ENCODE measurements at places on chromosomes 2 and 18.

DNA sequence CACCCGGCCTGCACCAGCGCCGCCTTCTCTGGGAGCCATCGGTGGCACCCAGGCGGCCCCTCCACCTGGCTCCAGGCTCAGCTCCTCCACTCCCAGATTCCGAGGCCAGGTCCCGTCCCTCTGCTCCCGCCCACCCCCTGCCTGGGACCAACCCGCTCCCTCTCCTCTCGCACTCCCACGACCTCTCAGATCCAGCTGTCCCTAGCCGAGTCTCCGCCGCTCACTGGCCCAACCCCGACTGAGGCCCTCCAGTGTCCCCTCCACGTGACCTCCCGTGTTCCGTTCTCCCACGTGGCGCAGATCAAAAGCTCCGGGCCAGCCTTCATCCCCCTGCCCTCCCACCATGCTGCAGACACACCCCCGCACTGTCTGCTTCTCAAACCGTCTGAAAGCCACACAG, 14.4 kb upstream of the SALL3 start:
- DNase-seq: no peak

GRCh38 chr2:21260311-21260710, 136.5 kb downstream of the TDRD15 start:
- DNase-seq: no peak

GRCh38 chr18:3715231-3716080, 265.5 kb downstream of the TGIF1 start:
- DNase-seq: no peak

GRCh38 chr2:189658306-189659212, 2.7 kb upstream of the ASNSD1 start:
- DNase-seq: no peak

DNA sequence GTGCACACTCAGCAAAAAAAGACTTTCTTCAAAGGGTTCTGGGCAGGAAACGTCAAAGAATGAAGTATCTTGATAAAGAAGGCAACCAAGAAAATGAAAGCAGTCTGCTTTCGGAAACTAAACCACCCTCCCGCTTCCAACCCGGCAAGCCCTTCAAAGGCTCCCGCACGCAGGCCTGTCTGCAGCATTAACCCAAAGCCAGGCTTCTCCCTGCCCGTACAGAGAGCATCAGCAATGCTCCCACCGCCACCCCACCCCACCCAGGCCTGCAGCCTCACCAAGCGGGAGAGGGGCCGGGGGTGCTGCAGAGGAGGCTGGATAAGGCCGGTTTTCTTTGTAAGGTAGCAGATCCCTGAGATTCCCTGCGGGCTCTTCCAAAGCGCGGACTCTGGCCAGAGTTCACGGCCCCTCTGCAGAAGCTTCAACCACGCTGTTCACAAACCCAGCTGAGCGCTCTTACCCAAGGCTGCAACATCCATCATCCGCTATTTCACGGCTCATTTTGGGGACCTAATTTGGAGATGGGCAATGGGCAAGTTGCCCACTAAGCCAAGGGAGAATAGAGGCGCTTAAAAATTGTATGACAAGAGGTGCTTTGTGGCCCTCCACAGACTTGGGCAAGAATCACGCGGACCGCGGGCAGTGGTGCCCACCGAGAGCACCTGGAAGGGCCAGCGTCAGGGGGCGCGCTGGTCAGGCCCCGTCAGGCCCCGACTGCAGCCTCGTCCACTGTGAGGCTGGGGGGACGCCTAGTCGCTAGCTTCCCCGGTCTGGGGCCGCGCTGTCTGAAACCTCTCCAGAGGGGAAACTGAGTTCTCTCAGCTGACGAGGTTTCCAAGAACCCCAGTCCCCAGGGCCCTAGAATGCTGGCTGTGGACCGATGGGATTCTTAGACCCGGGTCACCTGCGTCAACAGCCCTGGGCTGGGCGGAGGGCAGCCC, 225.4 kb upstream of the ID2 start:
- no peak for DNase-seq

GRCh38 chr2:42029171-42029570, 18.6 kb upstream of the PKDCC start:
- DNase-seq: no peak

DNA sequence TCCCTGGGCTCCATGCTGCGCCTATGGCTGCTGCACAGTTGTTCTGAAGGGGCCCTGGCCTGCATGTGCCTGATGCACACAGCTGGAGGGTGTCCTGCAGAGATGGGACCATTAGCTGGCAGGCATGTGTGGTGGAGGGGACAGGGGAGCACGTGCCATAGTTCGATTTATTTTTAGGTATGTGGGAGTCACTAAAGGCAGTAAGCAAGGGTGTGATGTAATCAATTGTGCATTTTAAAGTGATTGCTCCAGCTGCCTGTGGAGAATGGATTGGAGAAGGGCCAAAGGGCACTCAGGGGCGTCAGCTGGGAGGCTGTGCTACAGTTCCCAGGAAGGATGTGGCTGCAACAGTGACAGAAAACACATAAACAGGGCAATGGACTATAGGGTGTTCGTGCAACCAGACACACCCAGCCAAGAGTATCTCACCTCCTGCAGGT, 205.1 kb downstream of the ARL4C start:
- DNase-seq: no peak

- DNase-seq: no peak
These were observed 71.2 kb downstream of the PTPRM start for GRCh38 chr18:7638321-7638720.

GRCh38 chr2:174120346-174120745, 128.0 kb downstream of the OLA1 start:
- DNase-seq: no peak

DNA sequence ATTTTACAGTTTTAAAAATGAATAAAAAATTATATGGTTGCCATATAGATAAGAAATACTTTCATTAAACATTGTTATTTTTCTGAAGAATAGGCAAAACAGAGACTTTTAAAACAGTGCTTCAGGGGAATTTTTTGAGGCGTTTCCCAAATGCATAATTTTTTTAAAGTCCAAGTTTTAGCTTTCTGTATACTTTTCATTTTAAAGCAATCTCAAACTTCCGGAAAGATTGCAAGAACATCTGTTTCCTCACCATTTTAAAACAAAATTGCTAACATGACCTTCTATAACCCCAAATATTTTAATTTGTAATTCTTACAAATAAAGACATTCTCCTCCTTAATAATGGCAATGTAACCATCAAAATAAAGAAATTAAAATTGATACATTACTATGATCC, 15.1 kb upstream of the MBD2 start:
- no peak for DNase-seq

DNA sequence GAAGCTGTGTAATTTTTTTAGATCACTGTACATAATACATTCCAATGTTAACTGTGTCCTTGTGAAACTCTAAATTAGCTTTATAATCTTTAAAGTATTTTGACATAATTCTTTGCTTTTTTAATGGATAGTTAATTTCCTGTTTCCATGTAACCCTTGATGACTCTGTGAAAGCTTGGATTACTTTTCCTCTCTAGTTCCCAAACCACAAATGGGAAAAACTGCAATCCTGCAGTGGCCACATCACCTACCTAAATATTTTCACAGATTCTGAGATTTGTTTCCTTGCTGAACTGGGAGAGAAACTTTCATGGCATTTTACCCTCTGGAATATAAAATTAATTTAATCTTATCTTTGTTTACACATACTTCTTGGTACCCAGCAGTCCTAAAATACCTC, 161.6 kb upstream of the CCDC68 start:
- no peak for DNase-seq

GRCh38 chr2:107721178-107721577, 105.5 kb upstream of the RGPD4 start:
- no peak for DNase-seq

- no peak for DNase-seq
These were observed 17.2 kb downstream of the FHOD3 start for GRCh38 chr18:36314754-36315153.

DNA sequence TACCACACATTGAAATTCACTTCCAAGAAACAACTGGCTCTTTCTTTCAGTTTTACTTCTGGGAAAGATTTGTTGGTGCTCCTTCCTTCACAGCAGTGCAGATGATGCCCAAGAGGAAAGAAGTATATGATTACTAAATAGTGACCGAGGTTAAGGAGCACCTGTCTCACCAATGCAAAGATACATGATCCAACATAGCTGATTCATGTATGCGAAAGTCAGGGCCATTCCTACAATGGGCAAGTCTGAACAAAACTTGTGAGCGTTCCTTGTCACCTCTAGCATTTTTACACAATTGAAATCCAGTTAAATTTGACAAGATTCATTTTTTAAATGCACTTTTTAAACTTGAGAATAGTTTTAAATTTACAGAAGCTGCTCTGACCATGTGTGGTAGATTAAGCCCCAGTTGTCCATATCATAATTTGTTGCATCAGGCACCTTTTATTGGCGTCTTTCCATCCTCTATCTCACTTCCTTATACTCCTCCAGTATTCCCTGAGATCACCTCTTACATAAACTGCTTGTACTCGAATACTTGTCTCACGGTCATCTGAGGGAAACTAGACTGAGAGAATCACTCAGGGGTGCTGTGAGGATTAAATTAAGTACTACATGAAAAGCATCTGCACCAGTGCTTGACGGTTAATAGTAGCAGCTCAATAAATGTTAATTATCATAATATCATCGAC, 438.8 kb upstream of the CDH20 start:
- DNase-seq: no peak

DNA sequence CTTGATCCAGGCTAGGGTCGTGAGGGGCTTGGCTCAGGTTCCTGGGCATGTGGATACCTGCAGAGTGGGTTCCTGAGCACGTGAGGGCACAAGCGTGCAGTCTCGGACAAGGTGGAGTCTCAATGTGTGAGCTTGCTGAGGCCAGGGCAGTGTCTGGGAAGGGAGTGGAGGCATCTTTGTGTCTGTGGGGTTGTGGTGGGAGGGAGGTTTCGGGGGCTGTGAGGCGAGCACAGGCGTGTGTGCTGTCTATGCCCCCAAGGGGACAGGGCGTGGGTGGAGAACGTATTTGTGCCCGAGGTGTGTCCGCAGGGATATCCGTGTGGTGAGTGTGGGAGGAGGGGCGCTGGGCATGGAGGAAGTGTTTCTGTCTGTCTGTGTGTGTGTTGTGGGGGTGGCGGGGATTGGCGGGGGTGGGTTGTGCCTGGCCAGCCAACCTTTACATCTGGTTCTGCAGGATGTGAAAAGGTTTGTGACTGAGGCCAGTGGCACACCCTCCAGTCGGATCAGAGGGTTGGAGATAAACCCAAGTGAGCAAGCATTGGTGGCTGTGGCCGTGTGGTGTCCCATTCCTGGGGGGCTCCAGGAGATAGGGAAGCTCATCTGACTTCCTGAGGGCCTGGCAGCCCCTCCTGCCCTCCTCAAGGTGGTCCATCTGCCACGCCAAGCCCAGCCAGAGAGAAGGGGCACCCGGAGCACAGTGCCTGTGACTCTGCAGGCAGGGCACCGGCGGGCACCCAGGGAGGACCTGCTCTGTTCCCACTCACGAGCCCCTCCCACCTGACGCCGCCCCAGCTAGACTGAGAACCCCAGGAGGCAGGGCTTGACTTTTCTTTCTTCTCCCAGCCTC, 57.1 kb downstream of the ZFP36L2 start:
- DNase-seq: no peak

DNA sequence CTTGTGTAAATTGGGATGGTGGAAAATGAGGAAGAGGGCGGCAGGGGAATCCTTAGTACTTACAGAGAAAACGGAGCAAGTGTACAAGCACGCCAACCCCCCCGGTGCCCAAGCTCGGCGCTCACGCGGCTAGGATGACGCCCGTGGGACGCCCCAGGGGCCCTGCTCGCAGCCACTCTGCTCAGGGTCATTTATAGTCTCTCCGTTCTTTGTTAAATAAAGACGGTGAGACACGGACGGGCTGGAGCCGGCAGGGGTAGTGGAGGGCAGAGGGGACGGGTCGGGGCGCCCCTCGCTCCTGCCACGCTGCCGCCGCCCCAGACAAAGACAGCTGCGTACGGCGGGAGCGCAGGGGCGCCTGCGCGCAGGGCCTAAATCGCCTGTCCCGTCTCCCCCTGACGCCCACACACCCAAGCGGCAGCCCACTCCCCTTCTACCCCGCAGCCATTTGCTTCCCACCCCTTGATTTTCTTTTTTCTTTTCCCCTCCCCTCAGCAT, 37.8 kb downstream of the PCBP1 start:
- no peak for DNase-seq

- DNase-seq: no peak
These were observed 101.8 kb downstream of the SLC39A10 start for GRCh38 chr2:195758846-195759245.

DNA sequence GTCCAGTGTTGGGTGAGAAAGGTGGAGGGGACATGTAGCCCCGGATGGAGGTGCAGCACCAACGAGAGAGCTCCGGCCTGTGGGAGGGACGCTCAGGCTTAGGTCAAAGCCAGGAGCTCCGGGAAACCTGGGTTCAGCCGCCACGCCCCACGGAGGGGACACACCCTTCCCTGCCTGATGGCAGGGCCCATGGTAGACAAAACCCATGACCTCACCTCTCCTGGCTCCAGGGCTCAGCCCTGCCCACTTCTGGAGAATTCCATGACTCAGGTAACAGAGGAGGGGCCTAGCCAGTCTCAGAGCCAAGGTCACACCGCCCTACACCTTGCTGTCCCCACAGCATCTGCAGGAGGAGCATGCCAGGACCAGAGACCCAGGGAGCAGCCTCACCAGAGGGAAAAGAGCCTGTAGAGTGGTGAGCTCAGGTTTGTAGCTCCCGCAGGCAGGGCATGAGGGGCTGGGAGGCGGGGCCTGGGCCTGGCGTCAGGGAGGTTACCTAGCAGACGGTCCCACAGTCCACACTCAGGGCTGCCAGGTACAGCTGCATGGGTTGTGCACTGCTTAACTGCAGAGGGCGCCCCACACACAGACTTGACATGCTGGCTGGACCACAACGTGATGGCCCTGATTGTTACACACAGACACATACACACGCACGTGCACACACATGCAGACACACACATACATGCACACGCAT, 70.8 kb upstream of the SMAD7 start:
- DNase-seq: peak; percentile 79

DNA sequence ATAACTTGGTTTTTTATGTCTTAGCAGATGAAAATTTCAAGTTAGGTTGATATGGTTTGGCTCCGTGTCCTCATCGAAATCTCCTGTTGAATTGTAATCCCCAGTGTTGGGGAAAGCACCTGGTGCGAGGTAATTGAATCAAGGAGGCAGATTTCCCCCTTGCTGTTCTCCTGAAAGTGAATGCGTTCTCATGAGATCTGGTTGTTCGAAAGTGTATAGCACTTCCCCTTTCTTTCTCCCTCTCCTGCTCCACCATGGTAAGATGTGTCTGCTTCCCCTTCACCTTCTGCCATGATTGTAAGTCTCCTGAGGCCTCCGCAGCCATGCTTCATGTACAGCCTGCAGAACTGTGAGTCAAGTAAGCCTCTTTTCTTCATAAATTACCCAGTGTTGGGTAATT, 242.1 kb upstream of the TNP1 start:
- no peak for DNase-seq

GRCh38 chr2:206836722-206837121, 71.3 kb downstream of the FASTKD2 start:
- no peak for DNase-seq

- DNase-seq: no peak
These were observed 12.8 kb downstream of the ATP8B1 start for GRCh38 chr18:57790316-57790715.

GRCh38 chr2:66553370-66553769, 118.4 kb downstream of the MEIS1 start:
- DNase-seq: no peak
